Putamen (tissue), 1 donor: ENCODE measurements at places on chromosomes 4 and X.
A peak's percentile ranks its signal among the peaks of the same experiment; 100 is the strongest.

DNA sequence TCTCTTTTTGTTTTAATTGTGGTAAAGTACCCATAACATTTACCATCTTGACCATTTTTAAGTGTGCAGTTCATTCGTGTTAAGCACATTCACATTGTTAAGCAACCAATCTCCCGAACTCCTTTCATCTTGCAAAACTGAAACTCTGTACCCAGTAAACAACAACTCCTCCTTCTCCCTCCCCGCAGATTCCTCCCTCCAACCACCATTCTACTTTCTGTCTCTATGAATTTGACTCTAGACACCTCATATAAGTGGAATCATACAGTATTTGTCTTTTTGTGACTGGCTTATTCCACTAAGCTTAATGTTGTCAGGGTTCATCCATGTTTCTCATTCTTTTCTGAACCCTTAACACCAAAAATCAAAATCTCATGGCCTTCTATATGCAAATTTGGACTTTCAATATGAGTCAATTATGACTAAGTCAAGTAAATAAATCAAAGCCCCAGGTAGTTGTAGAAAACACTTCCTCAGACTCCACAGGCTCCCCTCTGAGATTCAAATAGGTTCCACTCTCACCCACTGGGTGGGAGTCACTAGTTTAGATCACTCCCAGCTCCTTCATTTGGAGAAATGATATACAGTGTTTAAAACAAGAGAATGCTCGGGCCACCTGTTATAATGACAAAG, 9.8 kb upstream of the RTL5 start:
- DNase-seq = no peak

DNA sequence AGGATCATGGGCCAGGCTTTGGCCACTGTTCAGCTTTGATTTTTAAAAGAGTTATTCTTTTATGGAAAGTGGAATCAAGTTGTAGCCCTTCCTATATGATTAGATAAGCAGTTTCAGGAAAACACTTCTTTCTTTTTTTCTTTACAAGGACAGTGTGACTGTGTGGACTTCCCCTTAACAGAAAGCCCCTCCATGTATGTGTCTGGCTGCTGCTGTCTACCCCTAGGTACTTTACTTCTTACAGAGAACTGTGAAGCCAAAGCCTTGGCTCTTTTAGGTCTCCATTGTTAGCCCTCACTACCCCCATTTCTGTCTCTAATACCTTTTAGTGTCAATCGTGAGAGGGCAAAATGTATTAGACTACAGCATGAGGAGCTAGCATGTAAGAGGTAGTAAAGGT, 19.1 kb downstream of the VSIG1 start:
- DNase-seq = no peak

DNA sequence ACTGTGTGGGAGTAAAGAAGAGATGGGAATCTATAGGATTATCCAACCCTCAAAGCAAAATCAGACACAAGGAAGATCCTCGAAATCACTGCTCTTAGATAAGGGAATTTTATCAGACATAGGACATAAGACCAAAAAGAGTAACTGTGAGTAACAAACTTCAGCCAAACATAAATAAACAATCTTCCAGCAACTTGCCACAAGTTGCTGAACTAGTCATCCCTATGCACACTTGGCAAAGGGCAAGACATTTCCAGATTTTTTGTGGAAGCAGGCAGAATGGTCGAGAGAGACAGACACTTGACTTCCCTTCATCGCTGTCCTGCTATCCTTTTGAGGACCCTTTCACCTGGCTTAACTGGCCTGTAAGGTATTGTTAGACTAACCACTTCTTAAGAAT, 89.6 kb downstream of the KCNIP4 start:
- no peak for DNase-seq

GRCh38 chr4:171473155-171473554, 340.0 kb upstream of the GALNTL6 start:
- no peak for DNase-seq

DNA sequence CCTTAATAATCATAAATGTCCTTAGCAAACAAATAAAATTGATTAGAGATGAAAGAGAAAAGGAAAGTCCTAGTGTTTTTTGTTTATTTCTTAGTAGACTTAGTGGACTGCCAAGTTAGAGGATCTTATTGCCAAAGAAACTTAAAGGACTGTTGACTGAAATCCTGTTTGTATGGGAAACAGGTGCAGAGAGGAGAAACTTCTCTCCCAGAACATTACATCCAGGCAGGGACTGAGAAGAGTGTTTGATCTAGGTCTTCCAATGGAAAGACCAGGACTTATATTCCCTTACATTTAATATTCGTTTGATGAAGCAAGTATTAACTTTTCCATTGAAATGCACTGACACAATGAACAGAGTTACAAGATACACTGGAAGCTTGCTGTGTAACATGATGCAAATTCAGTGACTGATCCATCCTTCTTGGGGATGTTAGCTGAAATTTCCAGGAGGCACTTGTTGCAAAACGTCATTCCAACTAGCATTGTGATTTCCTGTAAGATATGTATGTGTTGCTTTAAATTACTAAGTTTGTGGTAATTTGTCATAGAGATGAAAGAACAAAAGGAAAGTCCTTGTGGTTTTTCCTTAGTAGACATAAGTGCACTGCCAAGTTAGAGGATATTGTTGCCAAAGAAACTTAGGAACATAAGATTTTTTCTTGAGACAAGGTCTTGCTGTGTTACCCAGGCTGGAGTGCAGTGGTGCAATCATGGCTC, 505.6 kb downstream of the STIM2 start:
- no peak for DNase-seq

- DNase-seq = no peak
Observed at GRCh38 chr4:76342191-76342590, 35.7 kb downstream of the STBD1 start.

DNA sequence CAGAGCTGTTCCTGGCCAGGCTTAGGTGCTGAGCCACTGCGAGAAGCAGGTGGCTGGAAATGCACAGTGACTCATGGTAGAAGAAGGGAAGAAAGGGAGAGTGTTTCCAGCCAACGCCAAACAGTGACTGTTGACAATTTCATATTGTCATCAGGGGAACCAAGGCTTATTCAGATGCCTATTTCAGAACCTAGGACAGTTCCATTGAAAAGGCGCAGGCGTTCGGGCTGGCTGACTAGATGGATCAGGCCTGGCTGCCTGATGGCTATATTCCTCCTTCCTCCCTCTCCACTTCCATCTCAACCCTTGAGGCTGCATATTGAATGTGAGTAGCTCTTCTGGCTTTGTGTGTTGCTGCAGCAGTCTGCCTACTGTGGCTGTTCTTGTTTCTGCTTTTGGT, 73.0 kb upstream of the FRMPD4 start:
- no peak for DNase-seq

DNA sequence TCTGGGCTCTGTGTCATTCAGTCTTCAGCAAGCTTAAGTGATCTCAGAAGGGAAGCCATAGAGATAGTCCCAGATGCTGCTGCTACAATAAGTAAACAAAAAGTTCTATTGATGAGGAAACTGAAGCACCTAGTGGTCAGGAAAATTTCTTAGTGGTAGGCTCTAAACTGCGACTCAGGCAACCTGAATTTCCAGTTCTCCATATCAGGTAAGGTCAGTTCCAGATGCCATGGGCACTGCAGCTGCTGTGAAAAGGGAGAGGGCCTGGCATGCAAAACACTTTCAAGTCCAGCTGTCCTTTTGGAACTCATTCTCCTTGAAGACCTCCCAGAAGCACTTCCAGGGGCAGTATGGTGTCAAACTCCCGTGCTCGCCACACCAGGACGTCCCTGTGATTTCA, 46.2 kb downstream of the REELD1 start:
- DNase-seq = no peak

DNA sequence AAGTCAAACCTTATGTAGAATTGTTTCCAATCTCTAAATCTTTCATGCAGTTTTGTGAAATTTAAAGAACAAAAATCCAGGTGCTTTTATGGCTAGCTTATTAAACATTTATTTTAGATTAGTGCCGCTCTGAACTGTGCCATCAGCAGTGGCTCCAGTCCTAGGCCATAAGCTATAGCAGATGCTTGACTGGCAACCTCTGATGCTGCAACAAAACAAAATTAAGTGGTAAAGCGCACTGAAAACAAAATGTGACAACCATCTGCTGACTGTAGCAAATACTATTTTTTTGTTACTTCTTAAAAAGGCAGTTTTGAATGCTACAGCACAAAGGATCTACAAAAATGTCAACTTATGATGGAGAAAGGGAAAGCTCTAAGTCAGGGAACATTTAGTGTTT, 237.4 kb downstream of the DCLK2 start:
- no peak for DNase-seq

DNA sequence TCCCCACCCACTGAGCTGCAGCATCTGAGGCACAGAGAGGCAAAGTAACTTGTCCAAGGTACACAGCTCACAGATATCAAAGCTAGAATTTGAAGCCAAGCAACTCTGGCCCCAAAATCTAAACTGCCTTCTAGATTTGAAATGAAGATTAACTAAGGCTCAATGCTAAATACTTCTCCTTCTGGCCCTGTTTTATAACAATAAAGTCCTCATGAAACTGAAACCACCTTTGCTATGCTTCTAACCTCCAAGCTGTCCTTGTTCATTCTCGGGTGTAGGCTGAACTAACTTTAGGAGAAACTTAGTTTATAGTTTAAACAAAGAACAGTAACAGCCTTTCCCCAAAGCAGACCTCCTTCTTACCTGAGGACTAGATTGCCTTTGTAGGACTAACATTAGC, 93.6 kb downstream of the DCTD start:
- DNase-seq = no peak

DNA sequence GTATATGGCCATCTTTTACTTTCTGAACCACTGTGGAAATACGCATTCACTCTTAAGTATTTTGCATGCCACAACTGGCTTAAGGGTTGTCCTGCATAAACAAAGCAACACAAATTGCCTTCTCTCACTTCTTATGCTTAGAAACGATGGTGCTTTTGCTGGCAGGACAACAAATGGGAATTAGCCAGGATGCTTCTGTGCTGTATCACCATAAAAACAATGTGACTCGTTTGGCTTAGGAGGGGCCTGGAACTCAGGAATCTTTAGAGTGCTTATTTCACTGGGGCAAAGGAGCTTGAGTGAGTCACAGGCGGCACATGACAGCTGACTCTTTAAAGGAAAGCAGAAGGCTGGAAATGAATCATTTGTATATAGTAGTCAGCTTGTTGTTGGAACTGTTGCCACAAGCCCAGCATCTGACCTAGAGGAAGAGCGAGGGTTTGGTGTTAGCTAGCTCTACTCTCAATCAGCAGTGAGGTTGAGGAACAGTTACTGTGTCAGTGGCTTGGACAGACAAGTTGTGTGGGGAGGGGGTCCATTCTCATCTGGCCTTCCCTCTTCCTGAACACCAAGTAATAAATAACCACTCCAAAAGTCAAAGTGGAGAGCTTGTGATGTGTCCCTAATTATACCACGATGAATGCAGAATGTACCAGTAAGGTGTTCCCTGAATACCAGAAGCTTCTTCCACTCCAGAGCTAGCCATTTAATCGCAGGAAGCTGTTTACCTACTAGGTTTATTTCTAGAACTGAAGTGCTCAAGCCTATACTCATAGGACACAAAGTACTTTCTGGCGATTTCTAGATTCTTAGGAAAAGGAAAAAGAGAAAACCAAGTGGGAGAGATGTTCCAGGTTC, 293.1 kb downstream of the CAMK2D start:
- DNase-seq = peak; percentile 40

DNA sequence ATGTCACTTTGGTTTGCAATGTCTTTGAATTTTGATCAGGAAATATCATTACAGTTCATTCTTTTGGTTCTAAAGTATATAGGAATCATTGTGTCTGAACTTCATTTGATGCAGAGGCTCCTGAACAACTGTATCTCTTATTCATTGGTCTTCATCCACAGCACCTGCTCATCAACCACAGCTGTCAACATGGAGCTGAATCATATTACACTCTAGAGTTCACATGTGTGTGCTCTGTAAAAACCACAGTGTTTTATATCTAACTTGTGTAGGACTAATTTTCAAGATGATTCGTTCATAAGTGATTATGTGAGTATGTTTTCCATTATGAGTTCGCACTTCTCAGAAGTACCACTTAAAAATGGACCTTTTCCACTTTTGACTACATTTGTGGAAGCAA, 643.3 kb upstream of the FAM241A start:
- no peak for DNase-seq

GRCh38 chr4:176153124-176153523, 42.3 kb downstream of the SPATA4 start:
- DNase-seq = no peak

- DNase-seq = no peak
Observed at GRCh38 chrX:71563921-71564320, 14.3 kb upstream of the GCNA start.

GRCh38 chrX:42519666-42520231, 258.2 kb downstream of the PPP1R2C start:
- DNase-seq = no peak

- no peak for DNase-seq
Observed at GRCh38 chr4:63458010-63458409, 951.2 kb downstream of the TECRL start.

GRCh38 chrX:47231167-47231566, 1.6 kb upstream of the USP11 start:
- DNase-seq = no peak

DNA sequence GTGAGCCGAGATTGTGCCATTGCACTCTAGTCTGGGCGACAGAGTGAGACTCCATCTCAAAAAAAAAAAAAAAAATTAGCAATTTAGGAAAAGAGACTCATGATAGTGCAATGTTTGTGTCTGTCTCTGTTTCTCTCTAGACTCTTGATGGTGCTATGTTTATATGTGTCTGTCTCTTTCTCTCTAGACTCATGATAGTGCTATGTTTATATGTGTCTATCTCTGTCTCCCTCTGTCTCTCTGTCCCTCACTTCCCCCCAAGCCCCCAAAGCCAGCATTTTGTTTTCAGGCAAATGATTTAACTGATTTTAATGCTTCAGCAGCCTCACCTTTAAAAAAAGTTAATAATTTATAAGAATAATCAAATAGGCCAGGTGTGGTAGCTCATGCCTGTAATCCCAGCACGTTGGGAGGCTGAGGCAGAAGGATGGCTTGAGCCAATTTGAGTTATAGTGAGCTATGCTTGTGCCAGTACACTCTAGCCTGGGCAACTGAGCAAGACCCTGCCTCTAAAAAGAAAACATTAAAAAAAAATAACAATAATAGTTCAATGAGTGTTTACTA, 6.9 kb downstream of the MOB1B start:
- no peak for DNase-seq
